Ascending aorta (tissue), 2 donors: ENCODE measurements at places on chromosomes 16 and 17.
A peak's percentile ranks its signal among the peaks of the same experiment; 100 is the strongest.

GRCh38 chr16:74073456-74073855 lies 223.2 kb upstream of the PSMD7 start:
- no peak for DNase-seq

GRCh38 chr17:973053-973452 lies 6.5 kb downstream of the NXN start:
- no peak for DNase-seq

GRCh38 chr16:31167315-31167714 lies 12.6 kb upstream of the FUS start:
- DNase-seq = no peak

GRCh38 chr17:29645515-29646051 lies 22.9 kb upstream of the CORO6 start:
- DNase-seq = peak; percentile 54

GRCh38 chr17:70251706-70252105 lies 82.4 kb downstream of the KCNJ2 start:
- no peak for DNase-seq

GRCh38 chr16:8511464-8511863 lies 78.8 kb downstream of the TMEM114 start:
- DNase-seq = no peak

DNA sequence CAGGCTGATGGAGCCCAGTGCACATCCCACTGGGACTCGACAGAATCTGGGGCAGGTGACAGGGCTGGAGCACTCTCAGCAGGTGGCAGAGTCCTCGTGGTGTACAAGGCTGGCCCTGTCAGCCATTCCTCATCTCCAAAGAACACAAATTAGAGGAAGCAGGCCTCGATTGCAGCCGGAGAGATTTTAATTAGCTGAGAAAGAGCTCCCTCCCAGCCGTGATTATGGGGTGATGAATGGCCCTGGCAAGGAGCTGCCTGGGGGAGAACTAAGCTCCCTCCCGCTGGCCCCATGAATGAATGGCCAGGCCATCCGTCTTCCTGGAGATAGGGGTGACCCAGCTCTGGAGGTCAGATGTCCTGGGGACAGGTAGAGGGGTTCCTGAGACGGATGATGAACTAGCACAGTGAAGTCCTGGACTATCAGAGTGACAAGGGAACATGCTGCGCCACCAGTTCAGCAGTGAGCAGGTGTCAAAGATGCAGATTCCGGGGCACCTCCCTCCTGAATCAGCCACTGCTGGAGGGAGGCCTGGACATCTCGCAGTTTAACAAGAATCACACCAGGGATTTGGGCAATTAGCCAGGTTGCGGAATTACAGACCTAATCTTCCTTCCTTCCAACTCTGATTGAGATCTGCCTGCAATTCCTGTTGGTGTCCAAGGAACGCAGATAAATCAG lies 35.5 kb downstream of the PIMREG start:
- DNase-seq = no peak

DNA sequence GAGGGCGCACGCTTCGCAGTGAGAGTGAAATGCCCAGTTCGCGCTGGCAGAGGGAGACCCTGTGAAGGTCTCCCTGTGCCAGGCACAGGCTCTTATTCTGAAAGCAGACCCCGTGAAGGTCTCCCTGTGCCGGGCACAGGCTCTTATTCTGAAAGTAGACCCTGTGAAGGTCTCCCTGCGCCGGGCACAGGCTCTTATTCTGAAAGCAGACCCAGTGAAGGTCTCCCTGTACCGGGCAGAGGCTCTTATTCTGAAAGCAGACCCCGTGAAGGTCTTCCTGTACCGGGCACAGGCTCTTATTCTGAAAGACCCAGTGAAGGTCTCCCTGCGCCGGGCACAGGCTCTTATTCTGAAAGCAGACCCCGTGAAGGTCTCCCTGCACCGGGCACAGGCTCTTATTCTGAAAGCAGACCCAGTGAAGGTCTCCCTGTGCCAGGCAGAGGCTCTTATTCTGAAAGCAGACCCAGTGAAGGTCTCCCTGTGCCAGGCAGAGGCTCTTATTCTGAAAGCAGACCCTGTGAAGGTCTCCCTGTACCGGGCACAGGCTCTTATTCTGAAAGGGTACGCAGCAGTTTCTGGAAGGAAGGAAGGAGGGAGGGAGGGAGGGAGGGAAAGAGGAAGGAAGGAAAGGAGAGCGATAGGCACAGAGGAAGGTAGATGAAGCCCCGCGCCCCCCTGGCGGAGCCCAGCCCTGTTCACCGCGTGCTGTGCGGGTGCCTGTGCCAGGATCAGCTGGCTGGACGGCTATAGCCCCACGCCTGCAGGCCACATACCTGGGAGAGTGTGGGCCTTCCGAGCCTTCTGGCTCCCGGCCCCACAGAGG lies 55.3 kb downstream of the WDR45B start:
- peak; percentile 63 for DNase-seq

DNA sequence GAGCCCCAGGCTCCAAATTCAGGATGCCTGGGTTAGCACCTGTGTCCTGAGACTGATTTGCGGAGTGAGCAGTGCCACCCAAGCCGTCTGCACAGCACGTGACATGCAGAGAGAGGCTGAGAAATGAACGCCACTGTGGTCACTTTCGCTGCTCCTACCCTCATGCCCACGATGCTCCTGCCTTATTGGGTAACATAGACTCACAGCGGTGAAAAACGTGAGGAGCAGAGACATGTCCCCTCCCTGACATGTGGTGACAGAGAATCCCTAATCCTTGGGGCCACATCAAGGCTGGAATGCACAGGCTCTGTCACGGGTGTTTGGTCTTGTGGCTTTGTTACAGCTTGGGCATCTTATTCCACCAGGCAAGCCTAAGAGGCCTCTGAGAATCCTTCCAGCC lies 52.1 kb upstream of the CACNG5 start:
- no peak for DNase-seq

- peak; percentile 78 for DNase-seq
Measured at GRCh38 chr17:73474370-73474988, 162.7 kb upstream of the CDC42EP4 start.

DNA sequence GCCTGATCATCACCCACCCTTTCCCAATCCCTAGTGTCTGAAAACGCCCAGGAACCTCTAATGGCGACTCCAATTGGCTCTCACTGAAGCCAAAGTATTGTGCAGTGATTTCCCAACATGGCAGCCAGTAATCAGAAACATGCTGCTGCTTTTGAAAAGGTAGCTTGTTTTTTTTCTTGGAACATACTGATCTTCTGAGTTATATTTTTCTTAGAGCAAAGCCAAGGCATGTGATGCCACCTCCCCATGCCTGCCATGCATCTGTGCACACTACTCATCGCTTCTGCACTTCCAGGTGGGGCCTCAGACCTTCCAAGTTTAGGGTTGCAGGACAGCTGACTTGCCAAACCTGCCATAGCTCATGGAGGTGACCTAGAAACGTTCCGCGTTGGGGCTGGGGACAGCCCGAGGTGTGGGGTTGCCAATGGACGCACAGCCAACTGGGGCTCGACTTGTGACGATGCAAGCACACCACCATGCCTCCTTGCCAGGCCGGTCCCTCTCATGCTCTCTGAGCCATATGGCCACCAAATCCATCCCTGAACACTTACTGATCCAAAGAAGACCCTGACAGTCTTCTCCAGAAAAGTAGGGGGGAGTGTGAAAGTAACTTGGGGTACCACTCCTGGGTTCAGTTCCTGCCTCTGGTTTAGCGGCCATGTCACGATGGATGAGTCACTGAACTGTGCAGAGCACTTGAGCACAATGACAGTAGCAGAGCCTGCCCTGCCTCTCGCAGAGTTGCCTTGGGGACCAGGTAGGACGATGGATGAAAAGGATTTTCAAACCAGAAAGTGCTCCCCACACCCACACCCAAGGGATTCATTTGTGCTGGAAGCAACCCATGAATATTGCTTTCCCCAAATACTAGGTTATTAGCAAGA lies 155.7 kb downstream of the CCDC182 start:
- no peak for DNase-seq

GRCh38 chr16:65782611-65783600 lies 583.6 kb upstream of the CDH5 start:
- no peak for DNase-seq

- no peak for DNase-seq
Measured at GRCh38 chr16:48556913-48557351, 53.0 kb downstream of the N4BP1 start.

GRCh38 chr16:67027046-67027445 lies 1.9 kb upstream of the CBFB start:
- DNase-seq = peak; percentile 19

DNA sequence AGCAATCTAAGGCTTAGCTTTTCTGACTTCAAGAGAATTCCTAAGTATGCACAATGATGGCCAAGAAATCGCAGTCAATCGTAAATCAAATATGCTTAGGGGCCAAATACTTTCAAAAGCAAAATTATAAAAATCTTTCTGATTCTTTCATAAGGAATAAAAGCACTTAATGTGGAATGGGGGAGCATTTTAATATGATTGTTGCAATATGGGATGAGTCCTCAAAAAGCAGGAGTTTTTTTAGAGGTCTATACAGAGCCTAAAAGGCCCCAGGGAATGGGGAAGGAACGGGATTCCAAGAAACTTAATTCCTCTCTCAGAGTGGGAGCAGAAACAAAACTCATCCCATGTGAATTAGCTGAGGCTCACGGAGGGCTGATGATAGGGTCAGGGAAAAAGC lies 14.7 kb upstream of the SLC39A11 start:
- no peak for DNase-seq

- DNase-seq = no peak
Measured at GRCh38 chr17:57561072-57561861, 183.8 kb downstream of the CCDC182 start.

DNA sequence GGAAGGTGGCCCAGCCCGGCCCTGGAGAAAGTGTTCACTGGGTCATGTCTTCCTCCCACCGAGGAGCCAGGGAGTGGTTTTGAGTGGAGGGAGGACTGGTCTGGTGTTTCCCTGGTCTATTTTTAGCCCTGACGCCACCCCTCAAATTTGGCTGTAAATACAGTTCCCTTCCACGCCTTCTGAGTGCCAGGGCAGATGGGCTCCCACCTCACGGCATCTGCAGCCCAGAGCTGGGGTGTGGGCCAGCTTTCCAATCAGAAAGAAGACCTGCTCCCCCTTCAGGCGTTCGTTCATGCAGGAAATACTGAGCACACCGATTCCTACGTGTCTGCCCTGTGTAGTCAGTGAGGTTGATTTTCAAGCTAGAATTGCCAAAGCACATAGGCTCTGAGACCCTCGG lies 53.7 kb downstream of the SNX20 start:
- peak; percentile 87 for DNase-seq

- no peak for DNase-seq
Measured at GRCh38 chr17:30229012-30229411, 6.5 kb downstream of the SLC6A4 start.

DNA sequence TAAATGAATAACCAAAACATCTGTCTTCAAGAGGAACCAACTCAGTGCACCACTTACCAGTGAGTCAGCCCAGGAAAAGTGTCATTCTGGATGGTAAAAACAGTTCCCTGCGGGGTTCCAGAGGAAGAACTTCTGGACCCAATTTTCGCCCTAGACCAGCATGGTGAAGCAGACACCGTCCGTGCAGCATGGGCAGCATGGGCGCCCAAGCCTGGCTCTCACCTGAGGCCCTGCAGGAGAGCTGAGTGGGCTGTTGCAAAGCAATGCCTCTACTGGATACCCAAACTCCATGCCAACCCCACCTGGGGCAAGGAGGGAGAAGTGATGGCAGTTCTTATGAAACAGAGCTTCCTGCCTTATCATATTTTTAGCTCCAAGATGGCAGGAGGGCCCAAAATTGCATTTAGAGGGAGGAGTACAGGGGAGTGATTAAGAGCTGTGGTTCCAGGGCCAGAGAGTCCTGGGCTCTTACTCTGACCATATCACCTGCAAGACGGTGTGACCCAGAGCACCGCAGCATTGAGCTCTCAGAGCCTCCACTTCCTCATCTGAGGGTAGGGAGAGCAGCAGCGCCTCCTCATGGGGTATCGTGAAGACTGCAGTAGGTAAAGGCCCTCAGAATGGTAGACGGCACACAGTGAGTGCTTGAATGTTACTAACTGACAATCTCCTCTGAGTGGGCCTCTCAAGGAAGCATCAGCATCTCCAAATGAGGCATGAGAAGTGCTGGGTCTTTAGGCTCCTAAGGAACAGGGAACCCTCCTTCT lies 16.6 kb upstream of the INPP5K start:
- DNase-seq = no peak

GRCh38 chr17:29909236-29910003 lies 20.6 kb downstream of the SSH2 start:
- no peak for DNase-seq

GRCh38 chr17:2483084-2483483 lies 28.6 kb downstream of the METTL16 start:
- no peak for DNase-seq

DNA sequence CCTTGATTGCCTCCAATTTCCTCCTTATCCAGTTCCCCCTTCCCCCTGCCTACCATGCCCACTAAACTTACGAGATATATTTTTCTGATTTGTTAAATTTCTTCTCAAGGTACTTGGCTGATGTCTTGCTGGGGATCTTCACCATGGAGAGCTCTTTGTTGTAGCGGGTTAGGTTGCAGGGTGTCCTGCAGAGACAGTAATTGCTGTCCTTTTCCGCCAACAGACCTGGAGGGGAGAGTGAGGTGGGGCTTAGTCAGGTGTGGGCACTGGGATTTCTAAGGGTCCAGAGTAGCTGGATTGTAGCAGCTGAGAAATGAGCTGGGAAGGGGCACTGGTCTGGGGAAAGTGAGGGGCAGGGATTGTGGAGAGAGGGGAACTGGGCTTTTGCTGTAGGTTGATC lies 32.1 kb downstream of the SPACA3 start:
- no peak for DNase-seq

- no peak for DNase-seq
Measured at GRCh38 chr16:23847948-23848347, 12.2 kb downstream of the PRKCB start.

DNA sequence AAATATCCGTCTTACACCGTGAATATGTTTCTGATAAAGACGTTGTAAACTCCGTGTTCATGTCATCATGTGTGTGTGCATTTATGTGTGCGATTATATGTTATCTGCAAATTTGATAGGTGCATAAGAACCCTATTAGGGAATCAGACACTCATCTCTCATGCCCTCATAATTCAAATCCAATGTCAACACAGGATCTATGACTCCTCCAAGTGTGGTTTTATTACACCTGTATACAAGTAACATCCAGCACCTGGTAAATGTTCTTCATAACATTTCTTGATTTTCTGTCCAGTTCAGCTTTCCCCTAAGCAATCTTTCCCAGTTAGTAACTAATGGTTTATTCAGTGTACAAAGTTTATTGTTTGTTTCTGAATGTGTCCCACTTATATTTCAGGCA lies 681.9 kb downstream of the CDH11 start:
- DNase-seq = no peak

DNA sequence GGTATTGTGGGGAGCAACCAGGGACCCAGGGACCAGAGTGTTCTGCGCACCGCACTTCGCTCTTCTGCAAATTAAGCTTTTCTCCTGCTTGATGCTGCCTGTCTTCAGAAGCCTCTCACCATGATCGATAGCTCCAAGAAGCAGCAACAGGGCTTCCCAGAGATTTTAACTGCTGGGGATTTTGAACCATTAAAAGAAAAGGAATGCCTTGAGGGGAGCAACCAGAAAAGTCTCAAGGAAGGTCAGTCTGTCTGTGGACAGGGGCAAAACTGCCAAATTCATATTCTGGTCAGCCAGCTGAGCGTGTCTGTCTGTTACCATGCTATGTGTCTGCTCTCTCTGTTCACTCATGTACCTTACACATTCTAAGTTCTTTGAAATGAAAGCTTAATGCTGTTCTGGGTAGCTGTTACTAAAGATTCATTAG lies 115.7 kb downstream of the MRTFB start:
- DNase-seq = no peak

- no peak for DNase-seq
Measured at GRCh38 chr16:50457423-50457822, 88.6 kb upstream of the BRD7 start.
